ENCODE measurements at places on chromosomes 11 and 22.

DNA sequence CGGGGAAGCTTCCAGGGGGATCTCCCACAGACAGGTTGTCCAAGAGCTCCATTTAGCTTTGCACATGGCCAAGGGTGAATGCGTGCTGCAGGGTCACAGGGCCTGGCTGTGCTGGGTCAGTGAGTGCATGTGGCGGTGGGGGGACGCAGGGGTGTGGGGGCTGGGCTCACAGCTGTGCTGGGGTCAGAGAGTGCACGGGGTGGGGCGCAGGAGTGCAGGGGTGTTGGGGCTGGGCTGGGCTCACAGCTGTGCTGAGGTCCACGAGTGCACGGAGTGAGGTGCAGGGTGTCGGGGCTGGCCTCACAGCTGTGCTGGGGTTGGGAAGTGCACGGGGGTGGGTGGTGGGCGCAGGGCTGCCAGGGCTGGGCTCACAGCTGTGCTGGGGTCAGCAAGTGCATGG is 557.7 kb downstream of the BRD1 start:
- no peak for DNase-seq

DNA sequence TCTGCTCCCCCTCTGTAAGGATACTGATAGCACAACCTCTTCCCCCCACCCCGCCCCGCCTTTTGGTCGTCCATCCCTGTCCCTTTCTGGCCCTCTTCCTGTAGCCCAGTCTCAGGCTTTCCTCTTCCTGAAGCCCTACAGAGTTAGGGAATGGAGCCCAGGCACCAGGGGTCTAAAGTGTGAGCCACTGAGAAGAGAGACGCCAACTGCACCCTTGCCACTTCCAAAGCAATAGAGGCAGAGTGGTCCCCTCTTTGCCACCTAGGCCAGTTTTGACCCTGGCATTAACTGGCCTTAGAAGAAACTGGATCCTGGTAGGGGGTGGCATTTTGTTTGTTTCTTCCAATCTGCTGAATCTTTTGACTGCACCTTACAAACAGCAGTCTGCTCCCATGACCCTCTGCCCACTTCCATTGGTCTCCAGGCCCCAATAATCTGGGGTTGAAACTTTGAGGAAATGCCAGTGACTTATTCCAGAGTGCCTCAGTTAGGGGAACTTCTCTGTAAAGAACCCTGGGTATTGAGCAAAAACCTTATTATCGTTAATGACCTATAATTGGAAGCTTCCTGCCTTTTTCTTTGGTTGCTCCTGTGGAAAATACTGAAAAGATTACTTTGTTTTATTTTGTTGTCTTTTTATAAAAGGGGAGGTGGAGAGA is 9.7 kb upstream of the GRK2 start:
- DNase-seq, result no peak

- no peak for DNase-seq
Measured at GRCh38 chr11:33410086-33410765, 153.0 kb downstream of the HIPK3 start.

GRCh38 chr11:41039592-41039991 is 419.9 kb downstream of the LRRC4C start:
- no peak for DNase-seq

DNA sequence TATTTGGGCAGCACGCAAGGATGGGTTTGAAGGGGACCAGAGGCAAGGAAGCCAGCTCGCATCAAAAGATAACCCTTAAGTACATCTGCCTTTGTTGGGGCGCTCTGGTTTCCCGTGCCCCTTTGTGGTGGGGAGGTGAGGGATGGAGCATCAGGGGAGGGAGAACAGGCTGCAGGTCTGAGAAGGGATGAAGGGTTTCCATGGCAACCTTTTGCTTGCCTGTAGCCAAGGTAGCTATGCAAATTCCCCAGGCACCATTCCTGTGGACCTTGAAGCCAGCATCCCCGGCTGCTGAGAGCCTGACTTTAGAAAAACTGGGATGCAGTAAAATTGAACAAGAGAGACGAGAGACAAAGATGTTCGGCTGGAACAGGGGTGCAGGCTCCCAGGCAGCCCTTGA is 75.7 kb downstream of the SEZ6L start:
- DNase-seq, result no peak

DNA sequence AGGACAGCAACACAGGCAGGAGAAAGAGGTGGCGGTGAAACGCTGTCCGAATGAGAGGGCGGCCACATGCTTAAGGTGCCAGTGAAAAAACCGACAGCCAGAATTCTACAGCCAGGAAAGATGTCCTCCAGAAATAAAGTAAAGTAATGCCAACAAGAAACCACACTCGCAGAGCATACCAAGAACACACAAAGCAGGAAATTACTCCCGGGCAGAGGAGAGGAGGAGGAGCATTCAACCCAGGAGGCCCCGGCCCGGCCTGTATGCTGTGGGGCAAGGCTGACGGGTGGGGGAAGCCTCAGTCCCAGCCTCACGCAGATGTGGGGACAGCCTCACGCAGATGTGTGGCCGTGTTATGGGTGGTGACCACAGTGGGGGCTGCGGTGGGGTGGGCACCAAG is 28.0 kb downstream of the CHID1 start:
- DNase-seq, result no peak
